ENCODE measurements at places on chromosomes 13 and 19. TPM values are rescaled to one million over a fixed set of nuclear protein-coding genes. Genes with fewer than 3 reads are reported as not detected.

Gene FUT3
- polyA plus RNA-seq: 0.01 TPM

DNA sequence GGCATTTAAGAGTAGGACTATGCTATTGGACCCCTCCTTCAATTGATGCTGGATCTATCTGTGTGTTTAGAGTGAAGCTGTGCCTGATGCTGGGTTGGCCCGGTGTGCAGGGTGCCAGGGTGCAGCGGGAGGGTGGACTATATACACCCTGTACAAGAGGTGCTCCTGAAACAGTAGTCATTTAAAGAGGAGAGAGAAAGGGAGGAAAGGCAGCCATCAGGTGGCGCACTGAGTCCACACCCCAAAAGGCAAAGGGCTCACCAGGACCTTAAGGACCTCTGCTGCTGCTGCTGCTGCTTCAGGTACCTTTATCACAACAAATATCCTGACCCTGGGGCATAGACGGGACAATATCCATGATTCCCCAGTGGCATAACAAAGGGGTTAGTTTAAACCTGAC is 39.4 kb downstream of the ZNF136 start:
- no peak overlapping the region for H3K27ac ChIP-seq
- H3K4me3 ChIP-seq: no peak overlapping the region
- DNase-seq: peak; percentile 29

GRCh38 chr19:55383279-55384130 is 587 bp downstream of the TMEM238 start:
- peak; percentile 59 for DNase-seq
- peaks cover 21% of the 10 kb centered on the region for H3K36me3 ChIP-seq
- H3K4me1 ChIP-seq: peaks cover 40% of the 10 kb centered on the region
- H3K27ac ChIP-seq: peak overlapping the region; percentile 96

GRCh38 chr13:59906413-59907049 is 257.2 kb downstream of the DIAPH3 start:
- DNase-seq: no peak
- H3K4me1 ChIP-seq: no peaks in the 10 kb centered on the region
- H3K27me3 ChIP-seq: no peaks in the 10 kb centered on the region
- H3K36me3 ChIP-seq: no peaks in the 10 kb centered on the region
- no peak overlapping the region for H3K27ac ChIP-seq

- no peaks in the 10 kb centered on the region for H3K36me3 ChIP-seq
- no peak overlapping the region for H3K4me3 ChIP-seq
- DNase-seq: no peak
- H3K27me3 ChIP-seq: no peaks in the 10 kb centered on the region
- peak overlapping the region; percentile 78 for H3K27ac ChIP-seq
These were observed 20.7 kb downstream of the COL4A1 start for GRCh38 chr13:110285991-110286832.

DNA sequence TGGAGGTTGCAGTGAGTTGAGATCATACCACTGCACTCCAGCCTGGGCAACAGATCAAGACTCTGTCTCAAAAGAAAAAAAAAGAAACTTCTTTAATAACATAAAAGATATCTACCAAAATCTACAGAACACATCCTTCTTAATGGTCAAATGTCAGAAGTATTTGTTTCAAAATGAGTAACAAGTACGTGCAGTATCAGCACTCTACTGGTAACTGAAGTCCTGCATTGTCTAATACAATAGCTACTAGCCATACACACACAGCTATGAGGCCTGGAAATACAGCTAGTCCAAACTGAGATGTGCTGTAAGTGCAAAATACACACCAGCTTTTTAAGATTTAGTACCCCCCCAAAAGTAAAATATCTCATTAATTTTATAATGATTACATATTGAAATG is 88.1 kb downstream of the TSC22D1 start:
- peaks cover 17% of the 10 kb centered on the region for H3K4me1 ChIP-seq
- H3K27ac ChIP-seq: no peak overlapping the region
- H3K27me3 ChIP-seq: no peaks in the 10 kb centered on the region
- no peak for DNase-seq

DNA sequence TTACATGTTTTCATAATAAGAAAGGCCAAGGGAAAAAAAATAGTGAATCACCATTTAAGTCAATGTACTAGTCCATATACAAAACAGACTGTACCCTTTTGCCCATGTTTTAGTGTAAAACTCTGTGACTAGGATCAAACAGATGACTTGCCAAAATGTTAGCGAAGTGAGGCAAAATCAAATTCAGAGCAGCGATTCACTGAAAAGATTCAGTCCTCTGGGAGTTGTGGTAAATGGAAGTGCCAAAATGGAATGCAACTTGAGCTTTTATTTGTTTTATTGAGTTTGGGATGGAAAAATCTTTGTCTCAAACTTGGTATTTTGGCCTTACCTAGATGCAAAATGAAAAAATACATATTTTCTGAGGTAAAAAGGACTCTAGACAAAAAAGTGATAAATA is 9.1 kb downstream of the CDADC1 start:
- H3K4me1 ChIP-seq: no peaks in the 10 kb centered on the region
- H3K27me3 ChIP-seq: no peaks in the 10 kb centered on the region
- DNase-seq: no peak
- no peaks in the 10 kb centered on the region for H3K36me3 ChIP-seq
- no peak overlapping the region for H3K27ac ChIP-seq
- H3K4me3 ChIP-seq: no peak overlapping the region

DNA sequence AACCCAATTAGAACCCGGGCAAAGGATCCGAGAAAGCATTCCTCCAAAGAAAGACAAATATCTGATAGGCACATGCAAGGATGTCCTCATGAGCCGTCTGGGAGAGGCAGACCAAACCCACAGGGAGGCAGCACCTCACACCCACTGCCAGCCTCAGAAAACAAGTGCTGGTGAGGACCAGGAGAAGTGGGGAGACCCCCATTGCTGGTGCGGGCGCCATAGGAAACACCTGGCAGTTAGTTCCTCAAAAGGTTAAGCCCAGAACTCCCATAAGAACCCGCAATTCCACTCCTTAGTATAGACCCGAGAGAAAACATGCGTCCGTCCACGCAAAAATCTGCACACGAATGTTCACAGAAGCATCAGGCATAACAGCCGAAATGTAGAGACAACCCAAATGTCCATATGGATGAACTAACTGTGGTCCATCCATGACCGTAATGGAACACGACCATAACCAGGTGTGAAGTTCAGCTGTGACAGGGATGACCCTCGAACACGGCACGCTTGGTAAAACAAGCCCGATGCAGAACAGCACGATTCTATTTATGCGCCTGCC is 7.9 kb downstream of the ZNF787 start:
- H3K4me1 ChIP-seq: peaks cover 95% of the 10 kb centered on the region
- peak overlapping the region; percentile 29 for H3K27ac ChIP-seq
- H3K27me3 ChIP-seq: no peaks in the 10 kb centered on the region
